NCI-H526 treated with DMSO at 0.1 percent for 48 hours (cell line): ENCODE measurements at places on chromosomes 6 and 20.

GRCh38 chr6:90859056-90859455 lies 272.2 kb upstream of the MAP3K7 start:
- no peak for DNase-seq

DNA sequence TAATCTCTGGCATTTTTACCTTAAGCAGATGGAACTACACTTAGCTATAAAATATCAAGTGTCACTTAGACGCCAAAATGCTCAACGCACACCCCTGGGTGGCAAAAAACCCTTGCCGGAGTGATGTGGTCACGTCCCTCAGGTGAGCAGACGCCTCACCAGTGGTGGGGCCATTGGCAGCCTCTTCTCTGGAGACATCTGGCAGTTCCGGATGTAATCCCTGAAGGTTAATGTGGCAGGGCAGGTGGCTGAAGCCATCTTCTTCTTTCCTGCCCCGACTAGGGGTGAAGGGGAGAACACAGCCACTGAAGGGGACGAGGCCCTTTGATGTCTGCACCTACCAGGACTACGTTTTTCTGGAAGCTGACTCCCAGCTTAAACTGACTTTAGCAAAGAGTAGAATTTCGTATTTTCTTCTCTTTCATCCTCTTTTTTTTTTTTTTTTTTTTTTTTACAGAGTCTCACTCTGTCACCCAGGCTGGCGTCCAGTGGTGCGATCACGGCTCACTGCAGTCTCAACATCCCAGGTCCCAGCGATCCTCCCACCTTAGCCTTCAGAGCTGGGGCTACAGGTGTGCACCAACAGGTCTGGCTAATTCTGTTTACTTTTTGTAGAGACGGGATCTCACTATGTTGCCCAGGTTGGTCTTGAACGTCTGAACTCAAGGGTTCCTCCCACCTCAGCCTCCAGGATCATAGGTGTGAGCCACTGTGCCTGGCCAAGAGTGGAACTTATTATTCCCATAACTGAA lies 152.1 kb downstream of the TTLL2 start:
- DNase-seq: no peak

DNA sequence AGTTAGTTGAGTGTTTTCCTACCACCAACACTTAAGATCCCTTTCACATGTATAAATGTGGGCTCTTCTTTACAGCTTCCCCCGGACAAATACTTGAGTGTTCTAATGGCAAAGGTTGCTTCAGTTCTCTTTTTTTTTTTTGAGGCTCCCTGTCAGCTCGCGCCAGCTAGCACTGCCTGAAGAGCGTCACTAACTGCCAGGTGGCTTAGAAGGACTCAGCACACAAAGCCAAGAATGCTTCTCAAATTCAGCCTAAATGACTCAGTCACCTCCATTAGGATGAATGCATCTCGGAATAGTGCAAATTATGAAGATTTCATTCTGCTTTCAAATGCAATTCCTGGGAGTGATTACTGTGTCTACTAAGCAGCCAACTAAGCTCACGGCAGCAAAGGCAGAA lies 150.7 kb upstream of the BTBD3 start:
- DNase-seq: no peak

DNA sequence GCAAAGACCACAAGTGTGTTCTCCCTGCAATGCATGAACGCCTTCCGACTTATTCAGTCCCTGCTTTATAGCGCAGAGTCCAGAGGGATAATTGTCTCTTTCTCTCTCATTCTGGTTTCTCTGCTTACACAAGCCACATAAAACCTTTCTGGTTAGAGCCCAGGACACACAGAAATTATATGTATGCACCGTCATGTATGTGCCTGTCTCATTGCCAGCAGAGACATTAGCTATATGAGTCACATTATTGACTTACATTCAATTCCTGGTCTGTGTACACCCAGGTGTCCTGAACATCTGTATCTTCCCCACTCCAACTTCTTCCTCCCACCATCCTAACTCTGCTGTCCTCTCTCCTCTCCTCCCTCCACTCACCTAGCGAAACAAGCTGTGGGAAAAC lies 44.0 kb downstream of the LRFN2 start:
- no peak for DNase-seq

DNA sequence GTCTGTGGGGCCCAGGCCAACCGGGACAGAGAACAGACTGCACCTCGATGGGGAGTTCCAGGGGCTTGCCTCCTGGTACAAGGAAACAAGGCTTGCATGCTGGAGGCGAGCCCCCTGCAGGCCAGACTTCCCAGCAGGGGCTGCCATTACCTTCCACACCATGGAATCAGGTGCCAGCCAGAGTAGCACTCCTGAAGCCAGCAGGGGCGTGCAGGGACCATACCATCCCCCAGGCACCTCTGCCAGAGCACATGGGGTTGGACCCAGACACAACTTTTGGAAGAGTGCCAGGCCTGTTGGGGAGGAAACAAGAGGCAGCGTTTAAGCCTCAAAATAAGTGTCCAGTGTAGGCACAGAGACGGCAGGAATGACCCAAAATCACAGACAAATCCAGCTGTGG lies 6.5 kb downstream of the DDO start:
- DNase-seq: no peak

DNA sequence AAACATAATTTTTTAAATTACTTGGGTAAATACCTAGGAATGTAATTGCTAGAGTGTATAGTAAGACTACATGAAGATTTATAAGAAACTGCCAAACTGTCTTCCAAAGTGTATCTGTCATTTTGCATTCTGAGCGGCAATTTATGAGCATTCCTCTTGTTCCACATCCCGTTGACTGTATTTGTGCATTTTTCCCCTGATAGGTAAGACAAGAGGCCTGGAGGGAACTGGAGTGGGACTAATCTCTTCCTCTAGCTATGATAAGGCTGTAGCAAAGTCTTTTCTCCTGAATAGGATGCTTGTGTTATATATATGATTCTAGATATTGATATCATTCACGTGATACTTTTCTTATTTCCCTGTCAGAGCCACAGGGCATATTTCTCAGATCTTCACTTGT lies 1557.5 kb downstream of the GRIK2 start:
- DNase-seq: no peak

DNA sequence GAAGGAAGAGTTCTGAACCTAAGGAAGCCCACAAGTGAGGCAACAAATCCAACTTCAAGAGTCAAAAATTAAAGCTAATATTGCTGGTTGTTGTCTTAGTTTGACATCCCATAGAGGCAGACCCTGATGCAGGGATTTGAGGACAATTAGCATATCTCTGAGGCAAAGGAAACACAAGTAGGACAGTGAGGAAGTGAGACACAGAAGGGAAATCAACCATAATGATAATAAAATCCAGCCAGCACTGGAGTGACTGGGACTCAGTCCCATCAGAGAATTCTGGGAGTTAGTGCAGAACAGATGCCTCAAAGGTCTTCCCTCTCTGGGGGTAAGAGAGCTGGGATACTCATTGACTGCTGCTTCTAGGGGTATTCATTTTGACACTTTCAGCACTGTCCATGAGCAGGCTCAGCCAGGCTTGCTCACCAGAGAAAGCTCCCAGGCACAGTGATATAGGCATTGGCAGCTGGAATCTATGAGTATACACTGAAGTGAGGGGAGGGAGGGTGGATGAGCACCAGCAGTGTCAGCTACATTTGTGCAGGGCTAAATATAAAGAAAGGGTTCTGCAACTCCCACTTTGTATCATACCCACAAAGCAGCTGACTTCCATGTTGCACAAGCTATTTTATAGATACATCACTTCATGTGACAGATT lies 43.4 kb upstream of the SPTLC3 start:
- no peak for DNase-seq

DNA sequence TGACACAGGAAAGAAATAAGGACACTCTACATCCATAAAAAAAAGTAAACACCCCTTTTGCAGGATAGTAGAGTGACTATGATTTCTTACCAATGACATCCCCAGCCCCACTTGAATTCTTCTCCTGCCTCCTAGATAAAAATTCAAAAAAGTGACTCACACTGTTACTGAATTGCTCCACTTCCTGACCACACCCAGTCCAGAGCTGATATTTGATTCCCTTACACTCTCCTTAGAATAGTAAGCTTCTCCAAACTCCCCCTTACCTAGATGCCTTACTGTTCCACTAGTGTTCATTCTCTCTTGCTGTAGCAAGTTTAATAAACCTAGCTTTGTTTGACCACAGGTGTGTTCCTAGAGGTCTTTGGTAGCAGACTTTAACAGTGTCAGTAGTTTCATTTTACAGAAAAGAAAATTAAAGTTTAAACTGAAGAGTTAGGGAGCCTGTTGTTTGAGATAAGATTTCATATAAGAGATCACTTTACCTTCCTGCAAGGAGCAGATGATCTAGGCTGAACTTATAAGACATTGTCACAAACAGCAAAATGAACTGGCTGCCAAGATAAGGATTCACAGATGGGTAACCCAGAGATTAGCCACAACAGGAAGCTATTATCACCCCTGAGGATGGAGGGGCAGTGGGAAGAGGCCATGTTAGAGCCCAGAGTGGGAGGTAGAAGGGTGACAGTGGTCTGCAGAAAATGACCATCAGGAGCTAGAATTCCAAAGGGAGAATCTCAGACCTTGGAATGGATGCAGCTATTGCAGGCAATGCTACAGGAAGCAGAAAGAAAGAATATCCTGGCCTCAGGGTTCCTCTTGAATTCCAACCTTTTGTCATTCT lies 28.4 kb upstream of the BTN3A2 start:
- no peak for DNase-seq

GRCh38 chr6:94376876-94377275 lies 957.5 kb upstream of the EPHA7 start:
- no peak for DNase-seq

GRCh38 chr20:16662467-16662866 lies 67.4 kb upstream of the SNRPB2 start:
- DNase-seq: no peak

DNA sequence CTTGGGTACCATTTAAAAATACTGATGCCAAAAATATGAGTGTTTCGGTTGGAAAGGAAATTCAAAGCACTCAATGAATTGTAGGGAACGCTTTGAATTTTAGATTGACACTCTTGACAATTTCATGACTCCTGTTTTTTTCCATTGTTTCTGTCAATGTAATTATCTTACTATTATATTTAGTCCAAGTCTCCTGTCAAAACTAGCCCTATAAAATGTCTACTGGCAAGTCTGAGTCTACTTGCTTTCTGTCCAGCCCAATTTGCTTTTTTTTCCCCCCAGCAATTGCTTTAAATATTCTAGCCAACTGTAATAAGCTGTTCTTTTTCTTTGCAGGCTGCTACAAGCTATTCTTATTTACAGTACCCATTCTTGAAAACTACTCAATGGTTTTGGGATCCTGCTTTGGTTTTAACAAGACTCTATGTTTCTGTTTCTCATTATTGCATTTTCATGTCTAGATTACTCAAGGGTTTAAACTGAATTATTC lies 1103.9 kb upstream of the GJE1 start:
- no peak for DNase-seq

DNA sequence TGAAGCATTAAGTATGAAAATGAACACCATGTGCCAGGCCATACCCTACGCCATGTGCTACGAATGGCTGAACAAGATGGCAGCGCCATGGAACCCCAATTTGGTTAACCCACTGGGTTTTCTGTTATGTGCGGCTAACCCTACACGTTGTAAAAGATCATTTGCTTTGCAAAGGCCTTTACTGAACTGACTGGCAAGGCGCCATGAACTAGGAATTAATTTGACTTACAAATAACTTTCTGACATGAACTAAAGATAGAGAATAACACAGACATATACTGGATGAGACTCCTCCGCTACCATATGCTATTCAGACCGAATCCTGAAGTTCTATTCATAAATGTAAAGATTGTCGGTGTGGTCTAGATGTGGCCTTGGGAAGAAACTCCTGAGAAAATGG lies 3.9 kb downstream of the CNKSR3 start:
- DNase-seq: peak; percentile 99

- no peak for DNase-seq
Measured at GRCh38 chr6:28897369-28897745, 26.4 kb downstream of the TRIM27 start.

DNA sequence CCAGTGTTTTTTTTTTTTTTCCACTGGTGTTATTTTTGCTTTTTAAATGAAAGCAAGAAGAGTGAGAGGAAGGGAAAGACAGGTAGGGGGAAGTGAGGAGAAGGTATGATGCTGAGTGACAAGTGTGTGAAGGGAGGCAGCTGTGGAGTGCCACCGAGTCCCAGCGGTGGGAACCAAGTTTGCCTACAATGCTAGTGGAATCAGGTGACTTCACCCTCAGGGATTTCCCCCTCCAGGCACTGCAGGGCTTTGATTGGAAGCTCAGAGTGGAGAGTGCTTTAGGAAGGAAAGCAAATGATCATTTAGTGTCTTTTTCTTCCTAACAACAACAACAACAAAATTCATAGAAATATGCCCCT lies 120.5 kb upstream of the ENPP5 start:
- DNase-seq: no peak

DNA sequence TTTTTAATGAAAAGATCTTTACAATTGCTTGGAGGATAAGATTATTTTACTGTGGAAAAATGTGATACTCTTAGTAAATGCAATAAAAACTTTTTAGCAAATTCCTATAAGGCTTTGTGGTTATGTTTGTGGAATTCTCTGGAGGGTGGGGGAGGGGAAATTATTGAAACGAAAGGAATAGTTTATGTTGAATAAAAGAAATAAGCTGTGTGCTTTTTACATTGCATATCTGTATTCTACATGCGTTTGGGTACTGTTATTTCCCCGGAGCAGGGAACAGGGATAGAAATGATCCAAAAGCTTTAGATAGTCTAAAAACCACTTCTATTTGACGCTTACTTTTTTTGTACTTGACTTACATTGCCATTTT lies 143.8 kb downstream of the SLC16A10 start:
- no peak for DNase-seq

GRCh38 chr20:34084227-34084923 lies 27.7 kb downstream of the EIF2S2 start:
- DNase-seq: no peak

DNA sequence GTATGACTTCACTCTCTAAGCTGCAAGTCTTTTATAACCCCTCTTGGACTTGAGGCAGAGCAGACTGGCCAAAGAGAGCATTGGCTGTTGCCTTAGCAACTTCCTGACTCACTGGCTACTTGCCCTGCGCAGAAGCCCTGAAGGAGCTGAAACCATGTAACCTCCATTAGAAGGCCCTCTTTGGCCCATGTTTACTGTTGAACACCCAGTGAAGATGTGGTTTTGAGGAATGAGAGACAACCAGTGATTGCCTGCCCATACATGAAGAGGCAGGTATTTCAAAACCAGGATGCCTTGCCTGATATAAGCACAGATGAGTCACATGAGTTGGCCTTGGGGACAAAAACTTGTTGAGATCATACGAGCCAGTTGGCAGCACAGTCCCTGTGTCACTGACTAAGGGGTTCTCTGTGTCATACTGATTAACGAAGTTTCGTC lies 182.5 kb downstream of the EDN1 start:
- no peak for DNase-seq

- DNase-seq: no peak
Measured at GRCh38 chr20:8974009-8974708, 94.7 kb upstream of the PLCB4 start.

- DNase-seq: peak; percentile 19
Measured at GRCh38 chr6:118509009-118509617, 39.0 kb upstream of the PLN start.

DNA sequence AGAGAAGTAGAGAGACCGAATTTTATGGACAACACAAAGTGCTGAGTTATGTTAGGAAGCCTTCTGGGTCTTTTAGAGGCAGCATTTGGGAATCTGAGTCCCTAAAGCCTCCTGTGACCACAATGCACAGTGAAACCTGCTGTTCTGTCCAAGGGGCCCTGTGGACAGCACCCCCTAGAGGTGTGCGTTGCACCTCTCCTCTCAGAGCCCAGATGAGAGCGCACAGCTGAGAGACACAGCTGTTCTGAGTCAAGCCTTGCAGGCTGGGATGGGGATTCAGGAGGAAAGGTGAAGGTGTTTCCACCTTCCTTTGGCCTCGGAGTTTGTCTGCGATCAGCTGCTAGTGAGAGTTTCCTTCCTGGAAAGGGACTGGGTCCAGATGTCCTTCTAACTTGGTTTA lies 13.0 kb downstream of the PCK1 start:
- peak; percentile 67 for DNase-seq

GRCh38 chr6:15392182-15392581 lies 146.3 kb downstream of the JARID2 start:
- no peak for DNase-seq
